ENCODE measurements at places on chromosomes 4 and X.

DNA sequence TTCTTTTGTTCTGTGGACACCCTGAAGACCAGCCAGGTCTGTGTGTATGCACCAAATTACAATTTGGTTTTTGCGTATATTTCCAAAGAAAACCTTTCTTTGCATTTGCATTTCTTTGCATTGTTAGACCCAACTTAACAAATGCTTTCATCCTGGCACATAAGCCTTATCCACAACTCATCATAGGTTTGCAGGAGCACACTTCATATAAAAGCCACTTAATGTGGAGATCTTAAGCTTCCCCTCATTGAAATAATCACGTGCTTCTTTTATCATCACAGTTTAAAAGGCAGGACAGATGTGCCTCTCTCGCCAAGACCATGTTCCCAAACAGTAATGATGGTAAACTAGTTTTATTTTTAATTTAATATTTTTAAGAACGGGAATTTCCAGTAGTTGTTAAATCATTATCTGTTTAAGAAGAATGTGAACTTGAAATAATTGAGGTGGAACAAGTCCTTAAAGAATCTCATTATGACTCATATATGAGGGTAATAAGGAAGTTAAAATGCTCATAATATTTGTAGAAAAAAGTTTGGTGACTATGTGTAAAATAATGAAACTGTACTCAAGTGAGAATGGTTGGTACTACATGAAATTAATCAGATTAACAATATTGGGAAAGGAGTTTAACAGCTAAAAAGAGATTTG lies 65.5 kb downstream of the GLRA3 start:
- no peak for DNase-seq

GRCh38 chr4:88736264-88736663 lies 38.6 kb upstream of the NAP1L5 start:
- DNase-seq = no peak

- DNase-seq = no peak
Observed at GRCh38 chr4:55868581-55869090, 15.2 kb downstream of the EXOC1 start.

- no peak for DNase-seq
Observed at GRCh38 chr4:67576538-67576937, 18.0 kb downstream of the STAP1 start.

- no peak for DNase-seq
Observed at GRCh38 chr4:159719531-159719930, 616.7 kb downstream of the RAPGEF2 start.

GRCh38 chr4:71186566-71187403 lies 152.0 kb upstream of the SLC4A4 start:
- DNase-seq = no peak

DNA sequence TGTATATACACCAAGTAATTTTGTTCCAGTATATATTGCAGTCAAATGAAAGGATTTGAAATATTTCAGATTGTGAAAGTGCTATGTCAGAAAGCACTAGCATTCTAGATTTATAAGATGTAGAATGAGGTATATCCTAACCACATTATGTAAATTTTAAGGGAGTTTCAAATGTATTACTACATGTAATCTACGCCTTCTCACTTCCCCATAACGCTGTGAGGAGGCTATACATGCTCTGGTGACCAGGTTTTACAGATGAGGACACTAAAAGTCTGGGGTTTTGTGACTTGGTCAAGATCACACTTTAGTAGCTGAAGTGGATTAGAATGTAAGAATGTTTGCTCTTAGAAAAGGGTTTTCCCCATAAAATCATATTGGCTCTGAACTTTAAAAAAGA lies 8.1 kb downstream of the ENPEP start:
- no peak for DNase-seq

GRCh38 chrX:2592279-2592678 lies 91.5 kb upstream of the DHRSX start:
- DNase-seq = no peak

GRCh38 chr4:125624951-125625350 lies 310.2 kb downstream of the FAT4 start:
- no peak for DNase-seq
